Activated naive CD4-positive, alpha-beta T cell treated with Interleukin-2 at 50 U/mL for 16 hours (primary cell): ENCODE measurements at places on chromosomes 16 and 17.

DNA sequence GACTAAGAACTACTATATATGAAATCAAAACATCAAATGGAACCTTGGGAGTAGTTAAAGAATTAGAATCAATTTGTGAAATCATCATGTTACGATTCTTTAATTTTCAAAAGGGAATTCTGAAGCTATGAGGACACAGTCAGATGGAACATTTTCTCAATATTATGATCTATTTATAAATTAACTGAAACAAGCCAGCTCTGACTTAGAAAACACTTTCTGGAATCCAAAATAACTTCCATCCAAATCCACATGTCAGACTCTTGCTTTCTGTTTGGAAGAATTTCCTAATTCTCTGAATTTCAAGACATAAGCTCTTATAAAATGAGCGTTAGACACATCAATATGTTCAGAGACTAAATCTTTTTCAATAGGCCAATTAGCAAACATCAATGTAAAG lies 737.7 kb upstream of the SOX9 start:
- DNase-seq: no peak

DNA sequence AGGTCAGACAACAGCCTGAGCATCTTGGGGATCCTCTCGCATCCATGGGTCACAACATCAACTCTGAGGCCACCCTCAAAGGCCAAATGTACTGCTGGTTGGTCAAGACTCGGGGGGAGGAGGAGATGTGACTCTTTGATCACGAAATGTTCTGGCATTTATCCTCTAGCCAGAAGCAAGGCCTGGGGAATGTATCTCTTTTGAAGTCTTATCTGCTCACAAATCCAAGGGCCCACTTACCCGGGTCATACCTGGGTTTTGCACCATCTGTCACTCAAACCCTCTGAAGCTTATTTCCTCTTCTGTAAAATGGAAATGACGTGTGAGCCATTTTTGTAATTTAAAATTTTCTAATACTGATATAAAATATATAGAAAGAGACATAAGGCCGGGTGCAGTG lies 13.2 kb downstream of the CA7 start:
- no peak for DNase-seq

DNA sequence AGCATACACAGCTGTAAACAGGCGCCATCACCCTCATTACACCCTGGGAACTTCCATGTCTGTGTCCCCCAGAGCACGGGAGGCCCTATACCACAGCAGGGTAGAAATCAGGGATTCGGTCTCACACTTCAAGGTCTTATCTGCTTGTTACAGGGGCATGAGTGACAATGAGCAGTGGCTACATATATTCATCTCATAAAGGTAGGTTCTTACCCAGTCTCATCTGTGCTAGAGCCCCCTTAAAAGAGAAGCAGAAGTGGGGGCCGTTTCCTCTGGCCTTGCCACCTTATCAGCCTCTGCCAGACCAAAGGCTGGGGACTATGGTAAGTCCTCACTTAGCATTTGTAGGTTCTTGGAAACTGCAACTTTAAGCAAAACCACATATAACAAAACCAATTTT lies 46.5 kb downstream of the IRX5 start:
- DNase-seq: no peak

DNA sequence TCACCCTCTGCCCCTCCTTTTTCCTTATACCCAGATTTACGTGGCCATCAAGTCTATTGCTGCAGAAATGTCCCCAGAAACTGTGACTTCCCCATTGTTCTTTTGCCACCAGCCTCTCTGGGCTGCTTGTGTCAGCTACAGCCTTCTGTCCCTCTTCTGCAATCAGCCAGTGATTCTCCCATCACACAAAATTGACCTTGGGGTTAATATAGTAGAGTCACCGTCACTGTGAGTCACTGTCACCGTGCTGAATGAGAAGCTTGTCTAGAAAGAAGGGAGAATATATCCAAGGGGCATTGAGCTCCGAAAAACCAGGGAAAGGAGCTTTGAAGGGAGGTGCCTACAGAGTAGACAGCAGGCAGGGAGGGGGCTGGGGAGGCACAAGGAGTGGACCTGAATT lies 290.5 kb downstream of the HAPSTR1 start:
- DNase-seq: no peak

DNA sequence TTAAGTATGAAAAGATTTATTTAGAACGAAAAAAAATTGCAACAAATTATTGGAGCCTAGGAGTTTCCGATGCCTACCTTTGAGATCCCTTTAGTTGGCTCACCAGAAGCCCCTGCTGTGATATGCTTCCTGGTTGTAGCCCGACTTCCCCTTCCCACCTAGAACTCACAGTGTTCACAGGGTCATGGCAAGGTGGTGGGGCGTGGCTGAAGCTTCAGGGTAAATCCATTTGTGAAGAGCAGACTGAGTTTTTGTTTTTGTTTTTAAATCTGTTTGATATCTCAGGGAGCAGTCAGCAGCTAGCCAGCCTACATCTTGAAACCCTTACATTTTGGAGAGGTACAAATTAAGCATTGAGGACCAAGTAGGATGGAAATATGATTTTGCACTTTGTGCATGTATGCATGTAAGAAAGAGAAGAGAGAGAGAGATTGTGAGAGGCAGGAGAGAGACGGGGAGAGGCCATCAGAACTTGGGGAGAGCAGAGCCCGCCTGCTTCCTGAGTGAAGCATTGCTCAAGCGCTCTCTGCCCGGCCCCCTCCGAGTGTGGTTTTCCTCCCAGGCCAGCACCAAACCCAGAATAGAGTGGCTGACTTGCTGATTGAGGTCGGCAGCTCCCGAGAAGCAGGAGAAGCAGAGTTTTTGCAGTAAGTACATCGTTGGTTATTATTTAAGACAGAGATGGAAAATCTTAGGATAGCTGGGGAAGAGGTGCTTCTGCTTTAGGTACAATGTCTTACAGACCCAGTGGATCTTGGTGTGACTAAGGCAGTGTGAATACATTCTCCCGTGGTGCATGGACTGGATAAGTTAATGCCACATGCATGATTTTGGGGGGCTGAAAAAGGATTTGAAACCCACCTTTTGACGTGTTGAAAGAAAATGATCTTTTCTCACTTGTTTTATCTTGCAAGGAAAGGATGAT lies 64.2 kb downstream of the SPECC1 start:
- peak; percentile 19 for DNase-seq

DNA sequence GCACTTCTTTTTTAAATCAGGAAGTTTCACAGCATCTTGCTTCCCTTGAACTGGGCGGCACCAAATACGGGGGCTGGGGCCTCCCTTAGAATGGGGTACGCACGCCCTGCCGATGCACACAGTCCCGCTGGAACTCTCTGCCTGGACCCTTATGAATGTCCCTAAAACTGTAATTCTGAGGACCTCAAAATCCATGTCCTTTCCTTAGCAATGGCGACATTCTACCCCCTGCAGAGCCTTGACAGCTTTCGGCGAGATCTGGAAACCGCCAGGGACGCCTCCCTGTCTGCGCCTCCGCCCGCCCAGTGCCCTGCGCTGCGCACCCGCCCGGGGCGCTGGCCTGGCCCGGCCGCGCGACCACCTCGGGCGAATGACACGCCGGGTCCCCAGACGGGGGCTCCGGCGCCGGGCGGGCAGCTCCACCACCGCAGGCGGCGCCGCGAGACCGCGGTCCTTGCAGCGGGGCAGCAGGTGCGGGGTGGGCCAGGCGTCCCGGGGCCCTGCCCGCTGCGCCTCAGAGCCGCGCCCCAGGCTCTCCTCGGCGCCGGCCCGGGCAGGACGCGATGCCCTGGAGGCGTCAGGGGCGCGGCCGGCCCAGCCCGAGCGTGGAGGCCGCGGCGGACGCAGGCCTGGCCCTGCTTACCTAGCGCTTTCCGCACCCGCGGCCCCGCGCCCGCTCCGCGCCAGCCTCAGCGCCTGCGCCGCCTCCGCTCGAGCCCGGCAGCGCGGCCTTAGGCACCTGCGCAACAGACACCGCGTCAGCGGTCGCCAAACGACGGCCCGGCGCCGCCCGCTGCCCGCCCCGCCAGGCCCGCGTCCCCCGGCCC lies 548 bp downstream of the HAGH start:
- peak; percentile 75 for DNase-seq

DNA sequence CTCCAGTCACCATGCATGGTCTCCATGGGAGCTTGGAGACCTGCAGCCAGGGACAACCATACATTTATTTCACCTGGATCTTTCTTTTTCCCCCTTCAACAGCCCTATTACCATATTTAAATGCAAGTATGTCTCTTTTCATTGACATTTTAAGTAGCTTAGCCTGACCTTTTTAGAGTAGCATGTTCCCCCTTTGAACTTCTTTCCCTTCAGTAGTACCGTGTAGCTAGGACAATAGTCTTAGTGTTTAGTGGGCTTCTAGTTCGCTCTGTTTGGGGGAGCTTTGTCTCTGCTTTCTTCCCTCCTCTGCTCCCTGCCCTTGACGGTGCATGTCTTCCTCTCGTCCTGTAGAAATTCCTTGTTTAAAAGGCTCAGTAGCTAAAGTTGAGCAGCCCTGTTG lies 94.6 kb downstream of the CCDC182 start:
- DNase-seq: no peak

GRCh38 chr16:61471737-61472136 lies 564.5 kb downstream of the CDH8 start:
- no peak for DNase-seq

- no peak for DNase-seq
Measured at GRCh38 chr17:72240333-72240732, 119.5 kb downstream of the SOX9 start.

- no peak for DNase-seq
Measured at GRCh38 chr17:55883149-55883548, 132.3 kb downstream of the PCTP start.

DNA sequence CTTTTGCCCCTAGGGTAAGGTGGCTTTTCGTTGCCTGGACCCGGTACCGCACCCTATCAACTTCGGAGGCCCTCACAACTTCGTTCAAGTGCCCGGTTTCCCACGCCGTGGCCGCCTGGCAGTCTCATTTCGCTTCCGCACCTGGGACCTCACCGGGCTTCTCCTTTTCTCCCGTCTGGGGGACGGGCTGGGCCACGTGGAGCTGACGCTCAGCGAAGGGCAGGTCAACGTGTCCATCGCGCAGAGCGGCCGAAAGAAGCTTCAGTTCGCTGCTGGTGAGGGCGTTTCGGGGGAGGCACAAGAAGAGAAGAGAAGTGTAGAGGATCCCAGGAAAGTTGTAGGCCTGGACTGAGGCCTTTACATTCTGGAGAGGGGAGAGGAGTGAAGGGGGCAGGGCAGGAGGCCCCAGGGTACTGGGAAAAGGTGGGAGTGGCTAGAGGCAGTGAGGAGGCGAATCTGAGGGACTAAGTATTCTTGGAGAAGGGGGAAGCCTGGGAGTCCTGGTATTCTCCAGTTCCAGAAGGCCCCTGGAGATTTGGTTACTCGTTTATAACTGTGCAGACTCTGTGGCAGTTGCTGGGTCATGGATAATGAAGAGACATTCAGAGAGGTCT lies 5.5 kb downstream of the CNTNAP1 start:
- DNase-seq: no peak

DNA sequence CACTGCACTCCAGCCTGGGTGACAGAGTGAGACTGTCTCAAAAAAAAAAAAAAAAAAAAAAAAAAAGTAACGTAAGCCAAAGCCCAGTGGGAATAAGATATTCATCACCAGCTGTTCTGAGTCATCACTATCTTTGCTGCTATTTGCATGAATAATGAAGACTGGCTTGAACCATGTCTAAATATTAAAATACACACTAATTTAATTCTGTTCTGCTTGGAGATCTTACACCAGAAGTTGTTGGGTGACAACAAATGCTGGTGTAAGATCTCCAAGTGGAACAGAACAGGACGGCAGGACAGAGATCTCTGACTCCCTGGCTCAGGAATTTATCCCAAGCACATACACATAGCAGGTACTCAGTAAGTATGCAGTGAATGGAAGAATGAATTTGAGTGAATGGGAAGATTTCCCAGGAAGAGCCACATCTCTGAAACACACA lies 19.6 kb downstream of the DNAH17 start:
- no peak for DNase-seq

DNA sequence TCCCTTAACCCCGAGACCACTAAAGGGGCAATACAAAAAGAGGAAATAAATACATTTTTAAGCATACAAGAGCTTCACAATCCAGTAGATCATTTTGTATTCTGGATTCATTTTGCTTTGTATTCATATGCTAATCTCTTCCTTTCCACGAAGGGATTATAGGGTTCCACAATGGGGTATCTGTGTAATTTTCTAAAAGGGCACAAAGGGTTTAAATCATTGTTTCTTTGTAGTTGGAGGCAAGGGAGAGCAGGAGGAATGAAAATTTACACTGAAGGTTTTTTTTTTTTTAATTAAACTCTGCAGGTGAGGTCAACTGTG lies 592 bp upstream of the NUFIP2 start:
- DNase-seq: no peak

- DNase-seq: no peak
Measured at GRCh38 chr17:5619088-5619740, 34.9 kb upstream of the NLRP1 start.

GRCh38 chr17:48647103-48647962 lies 21.2 kb upstream of the HOXB9 start:
- no peak for DNase-seq

GRCh38 chr17:34257986-34258326 lies 2.9 kb downstream of the CCL2 start:
- no peak for DNase-seq

GRCh38 chr16:1113489-1113888 lies 17.4 kb upstream of the C1QTNF8 start:
- DNase-seq: no peak

DNA sequence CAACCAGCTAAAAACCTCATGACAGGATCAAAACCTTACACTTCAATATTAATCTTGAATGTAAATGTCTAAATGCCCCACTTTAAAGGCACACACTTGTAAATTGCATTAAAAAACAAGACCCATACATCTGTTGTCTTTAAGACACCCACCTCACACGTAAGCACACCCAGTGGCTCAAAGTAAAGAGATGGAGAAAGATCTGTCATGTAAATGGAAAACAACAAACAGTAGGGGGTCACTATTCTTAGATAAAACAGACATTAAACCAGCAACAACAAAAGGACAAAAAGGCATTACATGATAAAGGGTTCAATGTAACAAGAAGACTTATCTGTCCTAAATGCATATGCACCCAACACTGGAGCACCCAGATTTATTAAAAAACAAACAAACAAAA lies 35.6 kb downstream of the SDR42E1 start:
- no peak for DNase-seq

DNA sequence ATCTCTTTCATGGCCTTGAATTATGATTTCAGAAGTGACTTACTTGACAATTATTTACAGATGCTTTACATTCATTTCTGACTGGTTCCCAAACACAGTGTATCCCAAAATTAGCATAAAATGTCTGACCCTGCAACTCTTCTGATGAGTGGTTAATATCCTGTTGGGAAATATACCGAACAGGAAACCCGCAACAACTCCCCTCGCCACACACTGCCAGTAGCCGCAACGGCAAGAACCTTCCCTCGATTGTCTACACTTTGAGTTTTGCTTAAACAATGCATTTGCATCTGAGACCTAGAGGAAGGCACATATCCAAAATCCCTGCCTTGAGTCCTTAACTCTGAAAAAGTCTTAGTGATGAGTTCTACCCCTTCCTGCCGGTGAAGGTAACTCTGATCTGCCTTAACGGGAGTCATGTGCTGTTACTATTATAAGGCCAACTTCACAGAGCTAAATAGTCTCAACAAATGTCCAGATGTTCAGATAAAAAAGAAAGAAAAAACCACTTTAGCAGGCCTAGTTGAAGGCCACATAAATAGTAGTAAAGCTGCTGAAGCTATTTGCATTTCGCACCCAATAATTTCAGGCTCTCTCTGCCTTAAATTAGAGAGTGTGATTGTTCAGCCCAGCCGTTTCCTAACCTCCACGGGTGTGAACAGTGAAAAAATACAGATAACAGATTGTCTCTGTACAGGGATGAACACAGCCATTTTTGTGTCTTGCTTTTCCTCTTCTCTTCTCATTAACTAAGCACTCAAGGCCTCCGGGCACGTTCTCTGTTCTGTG lies 321.1 kb downstream of the HS3ST3B1 start:
- DNase-seq: no peak
